ENCODE measurements at places on chromosomes 4 and X. TPM values are rescaled to one million over a fixed set of nuclear protein-coding genes. Genes with fewer than 3 reads are reported as not detected.
A peak's percentile ranks its signal among the peaks of the same experiment; 100 is the strongest.

GRCh38 chrX:153565996-153566580 is 32.9 kb downstream of the CCNQ start:
- H3K36me3 ChIP-seq: no peaks in the 10 kb centered on the region
- no peak for DNase-seq
- no peak overlapping the region for H3K4me3 ChIP-seq
- H3K27ac ChIP-seq: no peak overlapping the region

DNA sequence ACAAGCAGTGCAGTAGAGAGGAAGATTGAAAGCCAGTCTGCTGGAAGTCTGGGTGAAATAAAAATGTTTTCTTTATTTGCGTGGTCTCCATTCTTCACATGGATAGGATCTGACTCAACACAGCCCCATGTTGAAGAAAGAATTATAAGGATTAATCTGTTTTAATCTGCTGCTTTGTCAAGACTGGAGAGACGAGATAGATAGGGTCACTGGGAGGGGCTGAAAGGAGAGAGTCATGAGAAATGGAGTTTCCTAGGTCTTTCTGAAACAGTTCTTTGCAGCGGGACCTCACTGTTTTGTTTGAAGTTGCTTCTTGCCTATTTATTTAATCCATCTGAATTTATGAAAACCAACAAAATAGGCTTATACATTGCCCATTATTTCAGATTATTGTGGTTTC is 32.4 kb upstream of the RHOH start:
- H3K4me1 ChIP-seq: no peaks in the 10 kb centered on the region
- H3K27me3 ChIP-seq: no peaks in the 10 kb centered on the region
- DNase-seq: no peak
- H3K36me3 ChIP-seq: no peaks in the 10 kb centered on the region

DNA sequence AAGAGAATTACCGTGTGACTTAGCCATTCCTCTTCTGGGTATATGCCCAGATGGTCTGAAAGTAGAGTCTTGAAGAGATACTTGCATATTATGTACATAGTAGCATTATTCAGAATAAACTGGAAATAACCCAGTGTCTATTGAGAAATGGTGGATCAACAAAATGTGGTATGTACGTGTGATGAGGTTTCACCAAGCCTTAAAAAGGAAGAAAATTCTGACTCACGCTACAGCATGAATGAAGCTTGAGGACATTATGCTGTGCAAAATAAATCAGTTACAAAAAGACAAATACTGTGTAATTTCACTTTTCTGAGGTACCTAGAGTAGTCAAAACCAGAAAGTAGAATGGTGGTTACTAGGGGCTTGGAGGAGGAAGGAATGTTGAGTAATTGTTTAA is 37.3 kb downstream of the GBA3 start:
- no peaks in the 10 kb centered on the region for H3K27me3 ChIP-seq
- no peak overlapping the region for H3K4me3 ChIP-seq
- no peak for DNase-seq
- H3K27ac ChIP-seq: no peak overlapping the region

- no peak for DNase-seq
- no peak overlapping the region for H3K4me3 ChIP-seq
- no peaks in the 10 kb centered on the region for H3K36me3 ChIP-seq
- H3K4me1 ChIP-seq: no peaks in the 10 kb centered on the region
- no peaks in the 10 kb centered on the region for H3K27me3 ChIP-seq
These were observed 75.5 kb upstream of the TLR3 start for GRCh38 chr4:185993328-185993973.

- H3K27ac ChIP-seq: peak overlapping the region; percentile 38
- no peak for DNase-seq
- no peak overlapping the region for H3K4me3 ChIP-seq
- H3K27me3 ChIP-seq: no peaks in the 10 kb centered on the region
- no peaks in the 10 kb centered on the region for H3K4me1 ChIP-seq
These were observed 24.0 kb downstream of the TAB3 start for GRCh38 chrX:30865015-30865414.

- peaks cover 15% of the 10 kb centered on the region for H3K4me1 ChIP-seq
- no peak overlapping the region for H3K4me3 ChIP-seq
- no peaks in the 10 kb centered on the region for H3K36me3 ChIP-seq
- no peak for DNase-seq
These were observed 77.5 kb downstream of the ENOX2 start for GRCh38 chrX:130825525-130825924.

- H3K27ac ChIP-seq: no peak overlapping the region
- DNase-seq: no peak
- no peaks in the 10 kb centered on the region for H3K27me3 ChIP-seq
- no peaks in the 10 kb centered on the region for H3K36me3 ChIP-seq
- no peak overlapping the region for H3K4me3 ChIP-seq
These were observed 241.5 kb downstream of the MAML3 start for GRCh38 chr4:139912445-139912844.

GRCh38 chr4:2673157-2673556 is 83.0 kb downstream of the TNIP2 start:
- peaks cover 19% of the 10 kb centered on the region for H3K36me3 ChIP-seq
- H3K4me1 ChIP-seq: no peaks in the 10 kb centered on the region
- no peak overlapping the region for H3K4me3 ChIP-seq
- DNase-seq: no peak
- no peaks in the 10 kb centered on the region for H3K27me3 ChIP-seq
- H3K27ac ChIP-seq: no peak overlapping the region

- H3K4me1 ChIP-seq: no peaks in the 10 kb centered on the region
- H3K4me3 ChIP-seq: no peak overlapping the region
- DNase-seq: no peak
- H3K27me3 ChIP-seq: no peaks in the 10 kb centered on the region
- H3K36me3 ChIP-seq: no peaks in the 10 kb centered on the region
These were observed 93.7 kb upstream of the ADRA2C start for GRCh38 chr4:3672465-3672831.

GYPA gene
- total RNA-seq: not detected

AKAP4 gene
- not detected for total RNA-seq

PRRG1 gene
- 11.9 TPM for total RNA-seq

MND1 gene
- total RNA-seq: 2.3 TPM

RAB41 gene
- not detected for total RNA-seq

DIPK2B gene
- 1.1 TPM for total RNA-seq

Data from esophagus squamous epithelium (tissue), 5 donors.